ENCODE measurements at places on chromosomes 3 and 15.

- no peak for DNase-seq
These were observed 178.9 kb downstream of the KCNMB2 start for GRCh38 chr3:178714925-178715832.

DNA sequence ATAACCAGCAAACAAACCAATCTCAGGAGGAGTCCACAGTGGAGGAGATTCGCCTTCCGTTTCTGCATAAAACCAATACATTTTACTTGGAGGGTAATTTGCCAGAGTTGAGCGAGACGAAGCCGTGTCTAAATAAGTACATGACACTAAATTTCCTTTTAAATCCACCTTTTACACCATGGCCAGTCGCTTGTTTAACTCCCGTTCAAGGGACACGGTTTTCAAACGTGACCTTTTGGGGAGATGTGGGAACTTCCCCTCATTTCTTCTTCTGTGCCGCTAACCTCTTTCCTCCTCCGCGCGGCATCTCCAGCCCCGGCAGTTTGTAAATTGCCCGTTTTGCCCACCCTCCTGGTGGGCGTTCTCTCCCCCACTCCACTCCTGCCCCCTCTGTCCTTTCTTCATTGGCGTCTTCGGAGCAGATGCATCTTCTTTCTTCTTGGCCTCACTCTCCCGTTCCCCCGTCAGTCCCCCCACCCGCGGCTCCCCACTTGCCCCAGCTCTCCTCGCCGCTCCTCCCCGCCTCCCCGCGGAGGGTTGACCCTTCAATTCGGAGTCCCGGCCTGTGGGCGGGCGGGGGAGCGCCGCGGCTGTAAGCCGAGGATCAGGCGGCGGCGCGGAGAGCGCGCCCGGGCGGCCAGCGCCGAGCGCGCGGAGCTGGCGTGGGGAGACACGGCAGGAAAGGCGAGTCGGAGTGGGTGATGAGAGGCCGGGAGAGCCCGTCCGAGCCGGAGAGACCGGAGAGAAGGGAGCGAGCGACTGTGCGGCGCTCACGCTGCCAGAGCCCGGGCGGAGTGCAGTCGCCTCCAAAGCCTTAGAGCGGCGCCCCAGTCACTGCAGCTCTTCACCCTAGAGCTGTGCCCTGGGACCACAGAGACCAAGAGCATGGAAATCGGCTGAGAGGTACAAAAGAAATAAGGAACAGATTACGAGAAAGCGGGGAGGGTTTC lies at the start of gene NLGN1:
Gene NLGN1, plus strand, starts transcription at position 584 of the 950 bp plus-strand sequence.
- DNase-seq: no peak

- no peak for DNase-seq
These were observed 36.5 kb downstream of the DZIP1L start for GRCh38 chr3:138078901-138079344.

DNA sequence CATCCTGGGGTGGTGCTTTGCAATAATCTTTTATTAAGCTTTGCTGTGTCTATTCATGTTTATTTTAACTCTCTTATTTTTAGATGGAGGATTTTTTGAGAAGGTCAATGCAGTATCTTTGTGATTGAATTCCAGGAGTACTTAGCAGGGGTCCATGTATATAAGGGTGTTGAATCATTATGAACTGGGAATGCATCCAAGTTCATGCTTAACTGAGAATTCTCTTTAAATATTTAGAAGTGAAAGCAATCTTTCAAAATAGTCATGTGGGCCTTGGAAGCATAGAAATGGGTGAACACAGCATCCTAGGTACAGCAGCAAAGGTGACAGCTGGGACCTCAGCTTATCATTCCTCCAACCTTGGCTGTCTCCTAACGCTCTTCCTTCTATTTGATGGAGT lies 27.3 kb downstream of the SPTSSB start:
- DNase-seq: no peak
